ENCODE measurements at places on chromosomes 16 and 17.

GRCh38 chr16:28309811-28310311 lies 17.5 kb downstream of the SBK1 start:
- peak; percentile 61 for DNase-seq

DNA sequence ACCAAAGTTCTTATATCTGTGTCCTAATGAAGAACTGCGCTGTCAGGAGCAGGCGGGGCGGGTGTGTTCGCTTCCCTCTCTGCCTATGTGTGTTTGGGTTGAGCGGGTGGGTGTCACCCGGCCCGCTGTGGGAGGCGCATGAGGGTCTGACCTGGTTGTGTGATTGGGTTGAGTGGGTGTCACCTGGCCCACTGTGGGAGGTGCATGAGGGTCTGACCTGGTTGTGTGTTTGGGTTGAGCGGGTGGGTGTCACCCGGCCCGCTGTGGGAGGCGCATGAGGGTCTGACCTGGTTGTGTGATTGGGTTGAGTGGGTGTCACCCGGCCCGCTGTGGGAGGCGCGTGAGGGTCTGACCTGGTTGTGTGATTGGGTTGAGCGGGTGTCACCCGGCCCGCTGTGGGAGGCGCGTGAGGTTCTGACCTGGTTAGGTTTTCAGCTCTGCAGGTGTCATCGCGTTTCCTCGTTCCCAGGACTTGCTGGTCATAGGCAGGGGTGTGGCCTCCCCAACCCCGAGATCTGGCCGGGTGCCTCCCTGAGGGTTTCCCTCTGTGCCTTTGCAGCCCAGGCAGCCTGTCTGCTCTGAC lies 69.6 kb upstream of the ZNF750 start:
- no peak for DNase-seq

DNA sequence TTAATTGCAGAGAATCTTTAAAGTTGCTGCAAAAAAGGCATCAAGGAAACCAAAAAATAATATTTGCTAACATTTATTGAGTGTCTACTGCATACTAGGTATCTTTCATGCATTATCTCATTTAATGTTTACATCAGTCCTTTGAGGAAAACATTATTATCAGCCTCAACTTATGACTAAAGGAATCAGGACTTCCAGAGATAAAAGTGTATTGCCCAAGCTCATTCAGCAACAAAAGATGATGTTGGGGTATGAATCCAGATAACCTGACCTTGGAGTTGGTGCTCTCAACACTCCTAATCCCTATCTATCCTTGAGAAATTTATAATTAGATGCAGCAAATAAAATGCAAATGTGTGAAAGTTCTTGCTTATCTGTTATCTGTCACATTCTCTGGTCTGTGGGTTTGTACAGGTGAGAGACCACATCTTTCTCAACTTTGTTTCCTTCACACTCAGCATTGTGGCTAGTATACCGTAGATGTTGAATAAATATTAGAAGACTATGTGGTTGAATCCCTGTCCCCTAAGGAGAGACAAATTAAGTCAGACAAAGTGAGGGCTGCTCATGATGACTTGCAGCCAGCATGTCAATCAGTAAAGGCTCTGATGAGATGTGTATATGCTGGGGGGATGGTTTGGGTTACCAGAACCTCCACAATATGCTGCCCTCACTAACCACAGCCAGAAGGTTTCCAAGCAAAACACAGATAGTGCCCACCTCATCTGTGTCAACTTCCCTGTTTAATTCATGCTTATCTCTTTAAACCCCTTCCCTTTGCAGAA lies 82.6 kb downstream of the NOG start:
- no peak for DNase-seq

- DNase-seq, result no peak
Observed at GRCh38 chr16:69581297-69581696, 15.5 kb downstream of the NFAT5 start.

DNA sequence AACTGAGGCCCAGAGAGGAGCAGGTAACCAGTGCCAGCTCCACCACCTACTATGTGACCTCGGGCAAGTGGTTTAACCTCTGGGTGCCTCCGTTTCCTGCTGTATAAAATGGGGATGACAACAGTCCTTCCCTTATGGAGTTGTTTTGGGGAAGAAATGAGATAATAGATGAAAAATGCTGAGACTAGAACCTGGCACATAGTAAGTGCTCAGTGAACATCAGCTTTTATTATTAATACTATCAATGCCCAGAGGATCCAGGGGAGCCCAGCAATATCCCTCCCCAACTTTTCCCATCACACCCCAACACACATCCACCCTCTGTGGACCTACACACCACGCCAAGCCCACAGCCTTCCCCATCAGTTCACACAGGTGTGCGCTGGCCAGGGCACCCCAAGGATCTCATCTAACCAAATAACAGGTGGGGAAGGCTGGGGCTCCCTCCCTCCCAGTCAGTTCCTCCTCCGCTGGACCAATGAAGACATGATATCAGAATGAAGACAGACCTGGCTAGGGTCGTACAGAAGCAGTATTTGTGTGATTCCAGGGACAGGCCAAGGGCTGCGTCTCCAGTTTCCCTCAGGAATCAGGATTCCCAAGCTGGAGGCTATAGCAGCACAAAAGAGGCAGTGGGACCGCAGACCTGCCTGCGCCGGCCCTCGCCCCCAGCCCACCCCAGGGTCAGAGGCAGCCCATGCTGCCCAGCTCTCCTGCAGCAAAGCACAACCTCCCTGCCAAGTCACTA lies 1.8 kb downstream of the ATP2A3 start:
- no peak for DNase-seq

DNA sequence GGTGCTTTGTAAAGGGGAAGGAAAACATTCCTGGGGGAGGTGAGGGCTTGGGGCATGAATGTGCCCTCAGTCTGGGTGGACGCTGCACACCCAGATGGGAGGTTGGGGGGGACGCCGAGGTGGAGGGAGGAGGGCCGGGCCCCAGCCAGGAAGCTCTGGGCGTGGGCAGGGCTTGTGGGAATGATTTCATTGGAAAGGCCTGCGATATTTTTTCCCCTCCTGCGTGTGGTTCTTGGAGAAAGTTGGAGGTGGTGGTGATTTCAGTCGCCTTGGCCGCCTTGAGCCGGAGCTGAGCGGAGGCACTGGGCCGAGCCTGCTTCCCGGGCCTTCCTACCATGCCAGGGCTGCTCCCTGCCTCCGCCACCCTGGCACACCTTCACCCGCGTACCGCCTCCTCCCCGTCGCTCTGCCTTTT lies 26.4 kb upstream of the CLEC18A start:
- no peak for DNase-seq

DNA sequence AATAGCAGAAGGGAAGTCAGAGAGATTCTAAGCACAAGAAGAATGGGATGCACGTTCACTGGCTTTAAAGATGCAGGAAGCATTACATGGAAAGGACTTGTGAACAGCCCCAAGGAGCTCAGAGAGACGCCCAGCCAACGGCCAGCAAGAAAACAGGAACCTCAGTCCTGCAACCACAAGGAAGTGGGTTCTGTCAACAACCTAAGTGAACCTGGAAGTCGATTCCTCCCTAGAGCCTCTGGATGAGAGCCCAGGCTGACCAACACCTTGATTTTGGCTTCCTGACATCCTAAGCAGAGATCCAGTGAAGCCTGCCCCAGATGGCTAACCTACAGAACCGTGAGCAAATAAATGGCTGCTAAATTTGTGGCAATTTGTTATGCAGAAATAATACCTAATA lies 24.5 kb downstream of the GPR142 start:
- DNase-seq, result no peak

- DNase-seq, result peak; percentile 82
Observed at GRCh38 chr17:14308965-14309879, 8.3 kb downstream of the HS3ST3B1 start.

DNA sequence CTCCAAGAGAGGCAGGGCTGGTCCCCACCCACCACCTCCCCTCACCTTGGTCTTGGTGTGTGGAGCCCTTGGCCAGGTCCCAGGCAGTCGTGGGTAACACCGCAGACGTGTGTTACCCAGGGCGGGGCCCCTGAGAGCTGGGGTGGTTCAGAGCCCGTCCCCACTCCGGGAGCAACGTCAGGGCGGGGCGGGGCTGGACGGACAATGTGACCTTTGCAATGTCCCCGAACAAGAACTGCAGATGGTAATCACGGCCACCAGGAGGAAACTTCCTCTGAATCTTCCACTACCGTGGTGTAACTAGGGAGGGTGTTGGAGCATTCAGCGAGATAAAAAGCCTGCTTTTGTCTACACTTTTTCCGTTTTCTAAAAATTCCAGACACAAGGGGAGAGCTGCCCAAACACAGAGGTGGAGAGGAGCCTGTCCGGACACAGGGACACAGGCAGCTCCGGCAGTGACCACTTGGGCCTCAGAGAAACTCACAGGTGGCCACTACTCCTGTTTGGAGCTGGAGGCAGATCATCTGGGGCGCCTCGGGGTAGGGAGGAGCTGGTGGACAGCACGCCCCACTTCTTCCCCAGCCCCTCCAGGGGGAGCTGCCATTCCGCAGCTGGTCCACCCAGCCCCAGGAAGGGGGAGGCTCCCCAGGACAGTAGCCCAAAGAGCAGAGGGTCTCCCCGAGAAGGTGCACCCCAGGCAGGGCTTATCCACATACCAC lies 14.2 kb upstream of the SLC38A10 start:
- no peak for DNase-seq

- DNase-seq, result no peak
Observed at GRCh38 chr16:73871088-73871733, 425.4 kb upstream of the PSMD7 start.

GRCh38 chr16:86584726-86585721 lies 6.7 kb downstream of the FOXL1 start:
- no peak for DNase-seq

- DNase-seq, result no peak
Observed at GRCh38 chr16:2372684-2373083, 32.2 kb upstream of the ABCA3 start.

DNA sequence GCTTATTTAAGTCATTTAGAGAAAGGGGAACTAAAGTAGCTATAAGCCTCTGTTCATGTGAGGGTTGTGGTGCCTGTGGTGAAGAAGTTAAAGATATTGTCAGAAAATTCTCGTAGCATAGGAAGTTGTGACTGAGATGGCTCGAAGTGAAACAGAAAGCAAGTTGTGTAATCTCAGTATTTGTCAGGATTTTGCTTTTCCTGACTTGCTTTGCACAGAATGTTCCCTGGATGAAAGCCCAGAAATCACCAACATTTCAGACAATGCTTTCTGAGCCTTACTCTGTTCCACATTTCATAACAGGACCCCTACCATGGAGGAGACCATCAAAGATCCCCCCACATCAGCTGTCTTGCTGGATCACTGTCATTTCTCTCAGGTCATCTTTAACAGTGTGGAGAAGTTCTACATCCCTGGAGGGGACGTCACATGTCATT lies 10.6 kb downstream of the CALCOCO2 start:
- DNase-seq, result no peak

DNA sequence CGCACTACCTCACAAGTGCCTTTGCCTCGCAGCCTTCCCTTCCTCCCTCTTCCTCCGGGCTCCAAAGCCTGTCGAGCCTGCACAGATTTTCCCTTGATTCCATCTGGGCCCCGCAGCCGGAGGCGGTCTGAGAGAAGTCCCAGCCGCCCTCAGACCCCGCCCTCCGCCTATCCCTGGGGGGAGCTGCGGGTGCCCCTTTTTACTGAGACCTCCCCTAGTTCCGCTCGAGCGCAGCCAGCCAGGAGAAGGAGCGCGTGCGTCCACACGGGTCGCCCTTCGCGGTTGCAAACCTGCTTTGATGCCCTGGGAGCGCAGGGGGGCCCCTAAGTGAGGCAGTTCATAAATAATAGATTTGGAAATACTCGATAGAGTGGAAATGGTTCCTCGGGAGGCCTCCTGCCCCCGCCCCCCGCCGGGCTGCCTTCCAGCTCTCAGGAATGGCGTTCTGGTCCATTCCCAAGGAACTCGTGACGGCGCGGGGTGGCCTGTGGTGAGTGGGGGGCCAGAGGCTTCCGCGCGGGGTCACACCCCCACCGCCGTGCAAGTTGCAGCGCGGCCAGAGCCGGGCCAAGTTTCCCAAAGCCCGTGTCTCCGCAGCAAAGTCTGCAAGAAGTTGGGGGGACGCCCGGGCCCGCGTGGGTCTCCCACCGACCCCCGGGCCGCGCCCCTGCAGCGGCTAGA lies 610 bp downstream of the C16orf74 start:
- DNase-seq, result no peak

GRCh38 chr16:2471016-2471652 lies at the start of gene NTN3:
NTN3 (plus strand) TSS chr16:2471297; CDS start chr16:2471702, 405 bp downstream.
- DNase-seq, result no peak

DNA sequence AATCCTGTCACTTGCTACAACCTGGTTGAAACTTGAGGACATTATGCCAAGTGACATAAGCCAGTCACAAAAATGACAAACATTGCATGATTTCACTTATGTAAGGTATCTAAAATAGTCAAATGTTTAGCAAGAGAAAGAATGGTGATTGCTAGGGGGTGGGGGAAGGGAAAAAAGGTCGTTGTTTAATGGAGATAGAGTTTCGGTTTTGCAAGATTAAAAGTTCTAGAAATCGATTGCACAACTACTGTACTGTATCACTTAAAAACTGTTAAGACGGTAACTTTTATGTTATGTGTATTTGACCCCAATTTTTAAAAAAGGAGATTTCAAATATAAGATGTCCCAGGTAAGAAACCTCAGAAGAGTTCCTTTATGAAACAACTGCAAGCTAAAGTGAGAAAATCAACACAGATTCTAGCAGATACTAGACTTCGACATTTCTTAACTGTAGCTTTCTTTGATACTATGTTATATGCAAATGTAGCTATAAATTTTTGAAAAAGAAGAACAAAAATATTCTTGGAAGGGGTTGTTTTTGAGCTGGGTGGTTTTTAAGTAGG lies 5.9 kb downstream of the MEOX1 start:
- no peak for DNase-seq

GRCh38 chr17:18093616-18094408 lies 6.1 kb downstream of the DRG2 start:
- DNase-seq, result no peak

GRCh38 chr17:33199571-33200510 lies 93.3 kb downstream of the ASIC2 start:
- DNase-seq, result no peak

GRCh38 chr17:79667746-79668145 lies 56.9 kb upstream of the RBFOX3 start:
- no peak for DNase-seq

- no peak for DNase-seq
Observed at GRCh38 chr17:76036497-76037261, 9.6 kb upstream of the EVPL start.

DNA sequence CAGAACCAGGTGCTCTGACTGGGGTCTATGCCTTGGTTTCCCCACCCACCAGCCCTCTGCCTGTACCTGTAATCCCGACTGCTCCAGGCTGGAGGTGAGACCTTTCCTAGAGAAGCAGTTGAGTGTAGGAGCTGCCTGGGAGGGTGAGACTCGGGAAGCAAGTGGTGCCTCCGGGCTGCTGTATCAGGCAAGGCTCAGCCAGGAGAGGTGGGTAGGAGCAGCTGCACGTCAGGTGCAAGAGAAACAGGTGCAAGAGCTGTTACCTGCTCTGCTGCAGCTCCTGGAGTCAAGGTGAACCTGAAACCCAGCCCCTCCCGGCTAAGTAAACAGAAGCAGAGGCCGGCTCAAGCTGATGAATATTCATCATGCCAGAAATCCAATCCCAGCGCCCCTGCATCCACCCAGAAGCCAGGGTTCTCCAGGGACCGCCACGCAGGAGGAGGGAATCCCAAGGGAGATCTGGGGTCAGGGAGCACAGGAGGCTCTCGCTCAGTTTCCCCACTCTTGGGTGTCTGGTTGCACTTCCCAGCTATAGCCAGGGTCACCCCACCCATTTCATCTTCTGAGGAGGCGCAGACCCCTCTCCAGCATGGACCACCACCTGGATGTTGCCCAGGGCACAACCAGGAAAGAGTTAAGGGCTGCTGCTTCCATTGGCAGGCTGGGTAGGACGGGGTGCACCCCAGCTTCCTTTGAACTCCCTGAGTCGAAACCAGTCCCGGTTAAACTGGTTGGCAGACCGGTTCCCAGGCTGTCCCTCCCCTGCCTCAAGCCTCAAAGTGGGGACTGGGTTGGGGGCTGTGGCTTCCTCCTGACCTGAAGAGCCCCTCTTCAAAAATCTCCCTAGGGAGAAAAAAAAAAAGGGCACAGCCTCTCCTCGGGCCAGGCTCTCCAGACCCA lies at the start of gene PRR15L:
Gene PRR15L (minus strand): TSS at position 293 of the 900 bp plus-strand sequence. CDS start 4,649 bp downstream, outside the sequence.
- DNase-seq, result no peak
